ENCODE measurements at places on chromosomes 12 and 14. TPM values are rescaled to one million over a fixed set of nuclear protein-coding genes. Genes with fewer than 3 reads are reported as not detected.

The C12orf54 gene
- polyA plus RNA-seq = 0.61 TPM

The RPL10L gene
- 0.32 TPM for polyA plus RNA-seq

The AKAP6 gene
- 3.3 TPM for polyA plus RNA-seq

The POTEM gene
- polyA plus RNA-seq = not detected

The TAS2R14 gene
- 3.1 TPM for polyA plus RNA-seq

The LALBA gene
- polyA plus RNA-seq = not detected

The PTGDR gene
- polyA plus RNA-seq = 0.18 TPM

The GALNT9 gene
- 7.1 TPM for polyA plus RNA-seq

The CAPZA3 gene
- 0.33 TPM for polyA plus RNA-seq

The FGFR1OP2 gene
- 55.0 TPM for polyA plus RNA-seq

The TMEM63C gene
- 0.79 TPM for polyA plus RNA-seq

The NXPH4 gene
- polyA plus RNA-seq = 2.4 TPM

The COX8C gene
- polyA plus RNA-seq = 0.32 TPM

The WDR89 gene
- 28.3 TPM for polyA plus RNA-seq

The KRT72 gene
- not detected for polyA plus RNA-seq

The ASB2 gene
- 0.24 TPM for polyA plus RNA-seq

The CLEC7A gene
- polyA plus RNA-seq = 2.2 TPM

The CEP83 gene
- 34.3 TPM for polyA plus RNA-seq

The KCNH3 gene
- 3.9 TPM for polyA plus RNA-seq

The TBX3 gene
- polyA plus RNA-seq = 72.1 TPM

The VRTN gene
- not detected for polyA plus RNA-seq

The TXNRD1 gene
- 72.2 TPM for polyA plus RNA-seq

The INHBC gene
- polyA plus RNA-seq = 0.20 TPM

The TMEM260 gene
- 30.3 TPM for polyA plus RNA-seq

The RNU6-7 gene
- not detected for polyA plus RNA-seq

The KRT7 gene
- 109 TPM for polyA plus RNA-seq

The DPF3 gene
- 4.4 TPM for polyA plus RNA-seq

The GLI1 gene
- 15.9 TPM for polyA plus RNA-seq

The PPP2R3C gene
- 50.2 TPM for polyA plus RNA-seq

The KCNK10 gene
- polyA plus RNA-seq = 0.24 TPM

The PRH2 gene
- polyA plus RNA-seq = 0.48 TPM

The CFAP54 gene
- polyA plus RNA-seq = 2.2 TPM

The PLXNC1 gene
- polyA plus RNA-seq = 8.4 TPM

The CIT gene
- 17.5 TPM for polyA plus RNA-seq
